ENCODE measurements at places on chromosomes 7 and 10.
A peak's percentile ranks its signal among the peaks of the same experiment; 100 is the strongest.

GRCh38 chr7:96303105-96303685 lies 18.7 kb downstream of the SLC25A13 start:
- DNase-seq = no peak

- DNase-seq = no peak
Observed at GRCh38 chr7:139680676-139681462, 96.9 kb downstream of the HIPK2 start.

- DNase-seq = peak; percentile 0
Observed at GRCh38 chr10:73554721-73555120, 36.4 kb downstream of the USP54 start.

GRCh38 chr10:29918623-29919400 lies 140.6 kb downstream of the JCAD start:
- DNase-seq = no peak

- DNase-seq = no peak
Observed at GRCh38 chr7:16840094-16840493, 35.3 kb upstream of the AGR2 start.

GRCh38 chr10:72259491-72260238 lies 14.1 kb upstream of the DDIT4 start:
- peak; percentile 35 for DNase-seq

DNA sequence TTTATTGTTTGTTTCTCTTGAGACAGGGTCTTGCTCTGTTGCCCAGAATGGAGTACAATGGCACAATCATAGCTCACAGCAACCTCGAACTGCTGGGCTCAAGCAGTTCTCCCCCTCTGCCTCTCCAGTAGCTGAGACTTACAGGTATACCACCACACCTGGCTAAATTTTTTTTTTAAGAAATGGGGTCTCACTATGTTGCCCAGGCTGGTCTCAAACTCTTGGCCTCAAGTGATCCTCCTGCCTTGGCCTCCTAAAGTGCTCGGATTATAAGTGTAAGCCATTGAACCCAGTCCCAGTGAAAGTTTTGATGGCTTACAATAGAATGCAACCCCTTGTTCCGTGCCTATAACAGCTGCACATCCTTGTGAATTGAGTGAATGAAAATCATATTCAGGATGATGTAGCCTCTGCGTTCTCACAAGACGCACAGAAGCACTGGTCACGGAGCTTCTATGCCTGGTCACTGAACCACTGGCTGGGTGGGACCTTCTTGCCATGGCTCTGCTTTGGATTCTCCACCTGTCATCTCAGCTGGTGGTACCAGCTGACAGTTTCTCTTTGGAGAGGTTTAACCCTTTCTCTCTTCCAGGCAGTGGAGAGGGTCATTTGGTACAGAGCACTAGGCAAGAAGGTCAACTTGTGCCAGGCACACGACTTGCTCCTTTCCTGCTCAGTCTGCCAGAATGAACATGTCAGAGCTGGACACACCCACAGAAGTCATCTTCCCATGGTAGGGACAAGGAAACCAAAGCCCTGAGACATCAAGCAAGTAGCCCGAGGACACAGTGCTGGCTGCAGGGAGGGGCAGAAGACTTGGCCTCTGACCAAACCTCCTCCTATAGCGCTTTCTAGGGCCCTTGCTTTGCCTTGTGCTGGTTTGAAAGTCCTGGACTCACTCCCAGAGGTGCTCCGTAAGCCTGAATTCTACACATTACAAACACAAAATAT lies 89.6 kb downstream of the ATXN7L1 start:
- DNase-seq = no peak

- no peak for DNase-seq
Observed at GRCh38 chr10:35554036-35554435, 51.1 kb upstream of the GJD4 start.

GRCh38 chr7:102147008-102147407 lies 139.7 kb upstream of the SH2B2 start:
- no peak for DNase-seq

DNA sequence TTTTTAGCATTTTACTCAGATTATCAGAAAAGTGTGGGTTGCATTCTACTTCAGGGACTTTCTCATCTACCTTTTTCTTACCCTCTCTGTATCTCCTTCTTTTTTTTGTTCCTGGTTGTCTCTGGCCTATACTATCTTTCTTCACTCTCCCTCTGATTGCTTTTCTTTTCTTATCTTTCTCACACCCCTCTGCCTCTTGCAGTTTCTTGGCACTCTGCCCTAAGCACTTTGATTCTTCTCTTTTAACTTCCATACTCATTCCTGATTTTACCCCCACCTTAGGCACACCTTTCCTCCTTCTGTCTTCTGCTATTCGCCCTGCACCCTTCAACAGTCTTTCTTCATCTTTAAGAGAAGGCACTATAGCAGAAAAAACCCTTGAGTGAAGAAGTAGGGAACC lies 92.8 kb upstream of the HPS1 start:
- no peak for DNase-seq

DNA sequence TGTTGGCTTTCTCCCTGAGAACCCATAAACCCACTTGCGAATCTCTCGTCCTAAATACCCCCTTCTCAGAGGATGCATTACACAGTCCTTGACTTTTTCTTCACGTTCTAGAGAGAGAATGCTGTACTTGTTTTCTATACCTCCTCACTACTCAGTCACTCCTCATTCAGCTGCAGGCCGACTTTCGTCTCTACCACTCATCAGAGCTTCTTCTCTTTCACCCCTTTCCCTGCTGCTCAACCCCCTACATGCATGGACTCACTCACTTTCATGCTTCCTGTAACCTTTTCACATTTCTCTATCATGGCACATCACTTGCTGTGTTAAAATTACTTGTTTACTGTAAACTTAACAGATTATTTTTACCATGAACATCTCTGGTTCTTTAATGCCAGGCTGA lies 19.8 kb downstream of the MDFIC start:
- DNase-seq = no peak

GRCh38 chr10:76286536-76286935 lies 855.1 kb downstream of the LRMDA start:
- no peak for DNase-seq

DNA sequence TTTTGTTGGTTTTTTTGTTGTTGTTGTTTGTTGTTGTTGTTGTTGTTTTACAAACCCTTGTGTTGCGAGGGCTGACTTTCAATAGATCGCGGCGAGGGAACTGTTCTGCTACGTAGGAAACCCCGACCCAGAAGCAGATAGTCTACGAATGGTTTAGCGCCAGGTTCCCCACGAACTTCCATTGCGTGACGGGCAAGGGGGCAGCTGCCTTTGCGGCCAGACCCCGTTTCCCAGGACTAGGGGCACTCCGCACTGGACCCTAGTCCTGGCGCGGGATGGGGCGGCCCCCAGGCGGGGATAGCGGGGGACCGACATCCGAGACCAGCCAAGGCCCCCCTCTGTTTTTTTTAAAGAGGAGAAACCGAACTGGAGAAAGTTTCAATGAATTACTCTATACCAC lies 119.6 kb downstream of the LRRTM3 start:
- DNase-seq = no peak

- DNase-seq = no peak
Observed at GRCh38 chr10:106960812-106961211, 203.7 kb downstream of the SORCS1 start.

DNA sequence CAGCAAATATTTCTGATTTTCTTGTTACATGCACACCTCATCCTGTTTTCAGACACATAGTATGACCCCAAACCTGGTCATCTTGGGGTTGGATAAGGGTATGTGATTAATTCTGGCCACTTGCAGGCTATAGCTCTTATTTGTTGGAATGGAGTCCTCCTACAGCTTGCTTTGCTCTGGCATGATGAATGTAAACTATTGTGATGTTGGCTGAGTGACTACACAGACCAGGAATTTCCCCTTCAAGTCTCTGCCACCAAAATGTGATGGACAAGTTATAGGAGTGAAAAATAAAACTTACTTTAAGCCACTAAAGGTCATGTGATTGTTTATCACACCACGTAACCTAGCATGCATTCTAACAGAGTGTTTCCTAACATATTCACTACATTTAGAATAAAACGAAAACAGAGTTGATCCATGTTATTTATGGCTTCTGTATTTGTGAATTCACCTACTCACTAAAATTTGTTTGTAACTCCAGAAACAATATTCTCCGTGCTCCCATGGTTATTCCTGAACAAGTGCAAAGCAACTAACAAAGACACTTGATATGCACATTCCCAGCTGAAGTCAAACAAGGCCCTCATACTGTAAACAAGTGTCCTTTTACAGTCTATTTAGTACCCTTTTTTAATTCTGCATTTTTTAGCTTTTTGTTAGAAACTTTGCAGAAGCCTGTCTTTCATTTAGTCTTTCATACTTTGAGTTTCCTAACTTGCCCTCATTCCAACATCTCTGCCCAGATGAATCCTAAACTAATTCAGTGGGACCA lies 599.2 kb upstream of the PCDH15 start:
- no peak for DNase-seq

DNA sequence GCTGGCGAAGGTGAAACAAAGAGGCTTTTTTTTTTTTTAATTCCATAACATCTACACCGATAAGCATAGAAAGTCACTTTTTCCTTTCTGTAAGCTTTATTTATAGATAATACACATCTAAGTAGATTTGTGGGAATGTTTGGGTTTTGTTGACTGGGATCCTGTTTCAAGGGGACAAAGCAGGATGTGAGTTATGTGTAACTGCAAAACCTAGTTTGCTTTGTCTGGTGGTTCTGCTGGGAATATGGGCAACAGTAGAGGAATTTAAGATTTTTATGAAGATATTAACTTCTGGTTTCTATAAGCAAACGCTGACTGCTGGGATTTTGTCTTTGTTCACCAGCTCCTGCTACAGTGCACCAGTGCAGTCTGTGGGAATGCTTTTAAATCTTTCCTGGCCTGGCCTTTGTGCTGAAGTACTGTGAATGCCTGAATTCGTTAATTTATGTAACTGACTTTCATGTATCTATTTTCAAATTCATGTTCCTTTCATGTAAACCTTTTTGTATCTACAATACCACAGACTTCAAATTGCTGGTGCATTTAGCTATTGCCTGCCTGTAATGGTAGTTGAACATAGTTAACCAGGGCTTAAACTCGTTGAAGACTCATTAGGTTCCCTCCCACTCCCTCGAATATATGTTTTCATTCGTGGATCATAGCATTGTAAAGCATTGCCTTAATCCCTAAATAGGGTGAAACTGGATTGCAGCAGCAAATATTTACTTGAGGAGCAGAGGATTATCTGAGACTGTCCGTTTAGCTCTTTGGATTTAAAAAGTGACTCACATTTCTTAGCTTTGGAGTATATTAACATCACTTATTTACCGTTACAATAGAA lies 1.5 kb downstream of the KLHL7 start:
- DNase-seq = no peak

- no peak for DNase-seq
Observed at GRCh38 chr10:116163333-116164131, 109.5 kb downstream of the GFRA1 start.

- no peak for DNase-seq
Observed at GRCh38 chr7:14720785-14721184, 181.8 kb downstream of the DGKB start.
